Fibroblast of villous mesenchyme (primary cell): ENCODE measurements at places on chromosomes 2 and 18. TPM values are rescaled to one million over a fixed set of nuclear protein-coding genes. Genes with fewer than 3 reads are reported as not detected.

The ABCG8 gene
- total RNA-seq = not detected in 2 replicates

The PRADC1 gene
- total RNA-seq = 14.2 and 18.1 TPM in 2 replicates

GRCh38 chr2:106700616-106701015 is 185.4 kb downstream of the ST6GAL2 start:
- no peak for DNase-seq

DNA sequence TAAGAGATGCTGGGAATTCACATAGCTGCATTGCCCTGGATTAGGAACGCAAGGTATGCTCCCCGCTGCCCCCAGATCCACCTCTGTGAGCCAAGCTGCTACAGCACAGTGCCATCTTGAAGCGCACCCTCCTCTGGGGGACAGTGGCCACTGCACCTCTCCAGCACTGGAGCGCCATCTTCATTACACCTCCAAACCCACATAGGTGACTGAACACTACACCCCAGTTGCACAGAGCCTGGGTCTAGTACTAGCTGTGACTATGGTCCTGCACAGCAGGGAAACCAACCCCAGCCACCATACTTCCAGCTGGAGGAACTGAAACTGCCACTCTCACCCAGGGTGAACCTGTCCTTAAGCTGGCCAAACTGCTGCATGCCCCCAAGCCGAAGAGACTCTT is 84.6 kb downstream of the TMEM237 start:
- no peak for DNase-seq

DNA sequence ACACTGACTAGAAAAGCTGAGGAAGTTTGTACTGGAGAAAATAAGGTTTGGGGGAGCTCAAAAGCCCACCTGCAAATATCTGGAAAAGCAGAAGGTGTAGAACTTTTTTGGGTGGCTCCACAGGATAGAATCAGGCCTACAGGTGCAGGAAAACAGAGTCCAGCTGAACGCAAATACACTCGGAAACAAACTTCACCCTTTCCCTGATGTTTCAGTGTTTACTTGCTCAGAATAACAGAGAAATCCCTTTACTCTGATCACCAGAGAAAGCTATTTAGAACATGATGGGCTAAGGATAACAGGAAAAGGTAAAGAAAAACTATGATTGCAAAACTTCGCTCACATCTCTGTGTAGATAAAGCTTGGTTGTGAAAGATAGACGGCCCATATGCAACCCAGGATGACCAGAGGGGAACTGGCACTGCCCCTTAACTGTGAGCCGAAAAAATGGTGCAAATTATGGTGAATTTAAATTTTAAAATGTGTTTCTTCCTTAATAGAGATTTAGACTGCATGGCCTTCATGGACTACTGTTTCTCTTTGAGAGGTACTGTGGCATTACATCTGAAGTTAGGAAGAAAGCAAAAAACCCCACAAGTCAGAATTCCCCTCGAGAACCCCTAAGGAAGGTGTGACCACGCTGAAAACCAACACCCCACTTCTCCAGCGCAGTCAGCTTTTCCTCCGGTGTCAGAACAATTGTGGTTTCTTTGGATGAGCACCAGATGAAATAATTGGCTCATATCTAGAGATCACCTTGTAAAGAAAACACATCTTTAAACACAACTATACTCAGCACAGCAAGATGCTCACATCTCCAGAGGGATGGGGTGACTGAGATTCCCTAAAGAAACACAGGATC is 84.5 kb upstream of the TMEM247 start:
- no peak for DNase-seq
